ENCODE measurements at places on chromosomes 16 and 17.

- no peak for DNase-seq
Measured at GRCh38 chr17:78248051-78248914, 16.9 kb downstream of the TMEM235 start.

DNA sequence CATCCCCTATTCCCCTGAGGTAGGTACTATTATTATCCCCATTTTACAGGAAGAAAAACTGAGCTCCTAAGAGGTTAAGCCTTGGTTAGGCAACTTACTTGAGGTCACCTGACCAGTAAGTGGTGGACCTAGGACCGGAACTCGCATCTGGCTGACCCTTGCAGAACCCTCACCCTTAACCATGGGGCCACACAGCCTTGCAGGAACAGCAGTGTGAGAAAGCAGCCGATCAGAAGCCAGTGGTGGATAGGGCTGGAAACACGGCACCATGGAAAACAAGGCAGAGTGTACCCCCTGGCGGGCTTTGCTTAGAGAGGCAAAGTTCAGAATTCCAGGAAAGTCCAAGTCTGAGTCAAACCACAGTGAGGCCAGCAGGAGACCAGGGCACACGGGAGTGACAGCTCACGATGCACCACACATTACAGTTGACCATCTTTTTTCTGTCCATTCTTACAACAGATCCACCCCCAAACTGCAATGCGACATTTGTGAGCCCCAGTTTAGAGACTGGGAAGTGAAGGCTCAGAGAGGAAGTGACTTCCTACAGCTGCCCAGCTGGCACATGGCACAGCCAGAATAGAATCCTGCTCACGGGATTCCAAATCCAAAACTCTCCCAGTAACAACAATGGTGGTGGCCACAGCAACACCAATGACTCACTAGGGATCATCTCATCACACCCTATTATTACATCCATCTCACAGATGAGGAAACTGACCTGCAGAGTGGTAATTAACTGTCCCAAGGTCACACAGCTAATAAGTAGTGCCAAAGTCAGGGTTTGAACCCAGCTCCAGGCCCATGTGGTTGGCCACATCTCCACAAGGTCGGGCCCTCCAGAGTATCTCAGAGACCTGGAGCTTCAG, 20.3 kb downstream of the KIFC3 start:
- no peak for DNase-seq

GRCh38 chr17:49910094-49910857, 58.7 kb upstream of the DLX4 start:
- DNase-seq, result no peak

GRCh38 chr17:43125967-43126910, 1.1 kb upstream of the BRCA1 start:
- no peak for DNase-seq

GRCh38 chr17:81400154-81400977, 5.1 kb downstream of the BAHCC1 start:
- DNase-seq, result no peak

DNA sequence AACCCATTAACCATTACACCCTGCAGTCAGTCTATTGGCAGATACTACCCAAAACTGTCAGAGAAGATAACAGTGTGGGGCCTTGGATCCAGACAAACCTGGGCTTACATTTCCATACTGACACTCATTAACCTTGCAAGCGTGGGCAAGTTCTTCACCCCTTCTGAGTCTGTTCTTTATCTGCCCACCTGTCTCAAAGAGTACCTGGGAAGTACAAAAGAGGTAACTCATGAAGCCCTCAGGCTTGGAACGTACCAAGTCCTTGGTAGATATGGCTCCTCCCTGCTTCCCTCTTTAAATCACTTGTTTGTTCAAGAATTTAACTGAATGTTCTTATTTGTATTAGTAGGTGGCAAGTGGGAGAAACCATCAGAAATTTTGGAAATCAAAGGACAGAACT, 2.5 kb upstream of the IGSF6 start:
- DNase-seq, result no peak

- DNase-seq, result no peak
Measured at GRCh38 chr16:17282247-17282646, 188.5 kb downstream of the XYLT1 start.

Measured in CD4-positive, alpha-beta T cell treated with Interleukin-4 for 4 hours (primary cell).